ENCODE measurements at places on chromosomes 6 and 20.

GRCh38 chr6:30647242-30648116 lies 546 bp downstream of the C6orf136 start:
- DNase-seq, result peak; percentile 12

DNA sequence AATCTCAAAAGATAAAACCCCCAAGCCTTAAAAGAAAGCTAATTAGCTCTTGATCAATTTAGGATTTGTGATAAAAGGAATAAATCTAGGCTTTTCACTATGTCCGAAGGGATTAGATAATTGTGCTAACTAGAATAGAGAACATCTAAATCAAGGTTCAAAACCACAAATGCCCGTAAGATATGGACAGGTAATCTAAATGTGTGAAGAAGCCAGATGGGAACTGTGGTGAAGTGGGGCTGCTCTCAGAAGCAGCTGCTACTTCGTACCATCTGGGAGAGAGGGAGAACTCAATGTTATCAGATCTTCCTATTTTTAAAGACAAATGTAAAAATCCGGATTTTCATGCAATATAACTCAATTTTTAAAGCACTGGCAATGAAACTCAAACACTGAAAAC lies 44.2 kb downstream of the NCOA6 start:
- no peak for DNase-seq

GRCh38 chr6:36130667-36131510 lies 576 bp downstream of the MAPK13 start:
- DNase-seq, result no peak

DNA sequence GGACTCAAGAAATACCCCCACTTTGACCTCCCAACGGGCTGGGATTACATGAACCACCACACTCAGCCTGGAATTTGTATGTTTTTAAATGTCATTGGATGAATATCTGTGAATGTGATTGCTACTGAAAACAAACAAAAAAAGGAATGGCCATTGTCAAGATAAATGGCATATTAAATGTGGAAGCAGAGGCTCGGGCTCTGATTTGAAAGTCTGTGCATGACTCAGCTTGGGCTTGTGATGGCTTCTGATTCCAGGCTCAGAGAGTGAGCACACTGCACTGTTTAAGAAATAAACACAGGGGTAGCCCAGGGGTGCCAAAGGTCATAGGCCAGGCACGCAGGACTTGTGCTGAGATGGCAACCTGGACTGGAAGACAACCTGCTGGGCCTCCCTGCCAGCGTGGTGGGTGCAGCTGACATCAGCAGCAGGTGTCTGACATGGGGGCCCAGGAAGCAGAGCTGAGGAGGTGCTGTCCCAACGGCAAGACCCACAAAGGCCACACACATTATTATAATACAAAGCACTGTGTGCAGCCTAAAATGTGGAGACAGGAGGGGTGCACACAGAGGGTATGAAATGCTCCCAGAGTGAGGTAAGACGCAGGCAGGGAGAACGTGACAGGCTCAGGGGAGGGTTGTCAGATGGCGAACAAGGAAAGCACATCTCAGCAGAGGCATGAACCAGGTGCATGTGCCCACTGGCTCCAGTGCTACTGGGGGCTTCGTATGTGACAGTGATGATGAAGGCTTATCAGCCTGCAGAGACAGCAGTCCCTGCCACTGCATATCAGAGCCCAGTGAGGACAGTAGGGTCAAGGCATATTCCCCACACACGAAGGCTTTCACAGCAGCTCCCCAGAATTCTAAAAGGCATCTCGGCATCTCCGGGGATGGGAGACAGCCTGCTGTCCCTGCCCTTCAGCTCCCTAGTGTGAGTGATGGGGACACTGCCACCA lies 169.4 kb downstream of the SYNDIG1 start:
- DNase-seq, result no peak

- DNase-seq, result no peak
These were observed 2.4 kb upstream of the TBCC start for GRCh38 chr6:42748203-42748898.

All from C1 segment of cervical spinal cord (tissue), 14 donors.